ENCODE measurements at places on chromosomes 6 and 20.

DNA sequence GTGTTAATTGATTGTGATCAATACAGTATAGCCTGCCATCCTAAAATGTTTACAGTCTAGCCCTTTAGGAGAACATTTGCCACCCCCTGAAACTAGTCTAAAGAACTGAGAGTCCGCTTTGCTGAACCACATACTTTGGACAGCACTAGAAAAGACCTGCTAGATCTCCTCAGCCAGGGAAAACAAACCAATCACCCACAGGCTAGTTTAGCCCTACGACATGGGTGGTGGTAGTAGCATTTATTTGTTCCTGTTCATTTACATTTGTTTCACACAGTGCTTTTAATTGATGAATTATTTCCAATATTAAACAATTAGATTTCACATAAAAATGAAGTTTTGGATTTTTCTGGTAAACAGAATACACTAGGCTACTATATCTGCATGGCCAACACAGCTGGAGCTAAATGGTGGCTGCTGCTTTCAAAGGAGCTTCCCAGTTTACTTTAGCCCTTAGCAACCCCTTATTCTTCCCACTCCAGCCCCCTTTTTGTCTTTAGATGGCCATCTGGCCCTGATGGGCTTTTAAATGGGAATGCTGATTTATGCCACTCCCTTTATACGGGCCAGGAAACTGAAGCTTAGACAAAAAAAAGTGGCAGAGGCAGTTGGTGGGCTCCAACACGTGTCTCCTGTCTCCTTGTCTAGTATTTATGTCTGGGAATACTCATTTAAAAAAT lies 72.4 kb downstream of the ADGRG6 start:
- no peak for DNase-seq

- DNase-seq = no peak
These were observed 28.7 kb upstream of the KIAA1586 start for GRCh38 chr6:57017841-57018240.

- DNase-seq = peak; percentile 45
These were observed 64.5 kb downstream of the JAG1 start for GRCh38 chr20:10609276-10609675.

DNA sequence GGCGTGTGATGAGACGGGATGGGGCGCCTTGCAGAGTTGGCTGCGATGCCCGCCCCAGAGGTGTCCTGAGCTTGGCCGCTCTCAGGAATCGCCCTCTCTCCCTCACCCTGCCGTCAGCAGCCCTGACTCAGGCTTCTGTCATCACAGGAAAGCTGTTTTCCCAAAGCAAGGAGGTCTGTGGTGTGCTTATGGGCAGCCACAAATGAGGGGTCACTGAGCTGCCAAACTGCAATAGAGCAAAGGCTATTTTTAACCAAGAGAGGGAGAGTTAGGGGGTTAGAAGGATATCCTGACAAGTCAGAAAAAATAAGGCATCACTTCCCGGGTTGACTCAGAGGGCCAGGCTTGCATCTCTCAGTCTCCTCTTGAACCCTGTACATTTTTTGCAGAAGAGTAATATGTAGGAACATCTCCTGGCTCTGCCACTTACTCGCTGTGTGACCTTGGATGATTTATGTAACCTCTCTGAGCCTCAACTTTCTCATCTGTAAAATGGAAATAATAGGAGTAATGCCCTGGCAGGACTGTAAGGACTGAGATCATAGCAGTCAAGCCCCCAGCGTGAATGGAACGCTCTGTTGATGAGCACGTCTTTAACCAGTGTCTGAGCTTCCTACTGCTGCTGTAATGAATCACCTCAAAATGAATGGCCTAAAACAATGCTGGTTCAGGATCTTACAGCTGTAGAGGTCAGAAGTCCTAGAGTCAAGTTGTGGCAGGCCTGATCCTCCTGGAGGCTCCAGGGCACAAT lies 181.9 kb downstream of the NFATC2 start:
- DNase-seq = peak; percentile 100

- no peak for DNase-seq
These were observed 17.4 kb upstream of the AKAP7 start for GRCh38 chr6:131117878-131118277.

DNA sequence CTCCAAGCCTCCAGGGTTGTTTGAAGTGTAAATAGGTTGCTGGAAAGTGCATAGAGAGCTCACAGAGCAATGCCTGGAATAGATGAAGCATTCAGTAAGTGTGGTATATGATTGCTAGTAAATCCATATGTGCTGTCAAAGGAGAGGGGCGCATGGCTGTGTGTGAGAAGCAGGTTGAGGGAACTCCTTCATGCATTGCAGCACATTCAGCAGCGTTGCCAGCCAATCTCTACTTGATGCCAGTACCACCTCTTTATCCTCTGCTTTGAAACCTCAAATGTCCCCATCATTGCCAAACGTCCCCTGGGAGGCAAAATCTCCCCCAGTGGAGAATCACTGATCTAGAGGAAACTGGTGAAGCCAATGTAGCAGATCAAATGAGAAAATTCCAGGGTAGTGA lies 82.7 kb upstream of the RALGAPA2 start:
- DNase-seq = no peak

DNA sequence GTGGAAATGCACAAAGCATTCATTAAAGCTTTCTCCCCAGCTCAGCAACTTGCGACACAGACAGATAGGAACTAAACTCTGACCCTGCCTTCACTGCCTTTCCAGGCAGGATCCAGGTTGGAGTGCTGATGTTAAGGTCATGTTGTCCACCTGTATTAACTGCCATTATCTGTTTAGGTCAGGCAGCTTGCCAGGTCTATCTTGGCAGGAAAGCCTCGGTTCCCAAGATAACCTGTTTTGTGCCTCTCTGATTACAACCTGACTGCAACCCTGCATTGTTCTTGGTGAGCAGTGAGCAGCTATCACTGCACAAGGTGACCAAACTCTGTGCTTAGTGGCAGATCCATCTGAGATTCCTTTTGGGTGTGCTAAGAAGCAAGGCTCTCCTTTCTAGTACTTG lies 23.2 kb upstream of the ELOVL2 start:
- DNase-seq = no peak

DNA sequence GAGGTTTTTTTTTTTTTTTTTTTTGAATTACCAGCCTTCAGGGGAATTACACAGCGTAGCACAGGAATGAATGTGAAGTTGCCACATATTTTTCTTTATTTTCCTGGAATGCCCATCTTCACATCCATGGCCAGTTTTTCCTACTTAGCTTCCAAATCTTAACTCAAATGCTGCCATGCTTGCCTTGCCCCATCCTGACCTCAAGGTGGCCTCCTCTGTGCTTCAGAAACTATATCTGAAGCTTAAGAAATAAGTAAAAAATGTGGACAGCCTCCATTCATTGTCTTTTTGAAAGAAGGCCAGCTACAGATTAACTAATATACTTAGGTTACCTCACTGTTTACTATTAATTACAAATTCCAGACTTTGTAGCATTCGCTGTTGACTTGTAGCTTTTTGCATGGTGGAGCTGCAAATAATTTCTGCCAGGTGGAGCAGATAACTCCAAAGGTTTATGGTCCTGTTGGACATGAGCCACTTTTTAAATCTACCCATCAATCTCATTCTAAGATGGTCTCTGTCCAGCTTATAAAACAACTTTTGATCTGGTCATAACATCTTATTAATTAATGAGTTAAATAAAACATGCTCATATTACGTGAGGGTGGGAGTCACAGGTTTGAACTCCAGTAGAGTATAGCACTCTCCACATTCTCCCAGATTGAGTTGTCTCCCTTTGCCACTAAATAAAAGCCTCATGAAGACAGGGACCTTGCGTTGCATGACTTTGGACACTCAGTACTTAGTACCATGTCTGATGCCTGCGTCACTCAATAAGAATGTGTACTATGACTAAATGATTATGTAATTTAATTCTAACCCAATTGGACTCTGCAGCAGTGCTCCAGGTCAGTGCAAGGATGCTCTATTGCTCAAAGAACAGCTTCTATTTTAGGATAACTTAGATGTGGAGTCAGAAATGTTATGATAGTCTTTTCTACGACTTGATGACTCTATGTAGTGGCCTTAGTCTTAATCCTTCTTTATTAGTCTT lies 678.6 kb upstream of the CITED2 start:
- DNase-seq = peak; percentile 58

DNA sequence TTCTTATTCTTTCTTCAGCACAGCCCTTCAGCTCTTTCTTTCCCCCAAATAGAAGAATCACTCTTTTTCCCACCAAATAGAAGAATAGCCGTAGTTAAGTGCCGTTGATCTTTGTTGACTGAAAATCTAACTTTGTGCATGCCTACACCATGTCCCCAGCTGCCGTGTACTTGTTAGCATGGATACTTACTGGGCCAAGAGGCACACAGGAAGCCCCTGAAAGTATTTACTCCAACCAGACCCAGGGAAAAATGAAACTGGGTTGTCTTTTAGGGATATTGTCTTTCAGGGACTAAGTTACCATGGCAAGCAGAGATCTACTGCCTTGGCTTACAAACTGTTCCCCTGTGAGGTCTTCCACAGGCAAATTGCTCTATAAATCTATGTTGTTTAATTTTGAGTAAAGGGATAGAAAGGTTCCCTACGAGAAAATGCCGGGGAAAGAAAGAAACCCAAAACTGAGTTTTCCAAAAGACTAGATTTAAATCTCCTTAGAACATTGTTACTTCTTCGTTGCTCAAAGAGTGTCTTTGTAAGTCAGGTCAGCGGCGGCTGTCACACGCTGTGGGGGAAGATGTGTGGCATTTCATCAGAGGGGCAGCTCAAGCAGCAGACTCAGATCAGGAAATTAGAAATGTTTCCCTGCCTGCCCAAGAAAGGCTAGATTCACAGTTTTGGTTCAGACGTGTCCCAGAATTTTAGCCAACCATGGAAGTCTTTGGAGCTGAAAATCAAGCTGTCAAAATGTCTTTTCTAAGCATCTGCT lies 188.2 kb upstream of the PRND start:
- peak; percentile 56 for DNase-seq

DNA sequence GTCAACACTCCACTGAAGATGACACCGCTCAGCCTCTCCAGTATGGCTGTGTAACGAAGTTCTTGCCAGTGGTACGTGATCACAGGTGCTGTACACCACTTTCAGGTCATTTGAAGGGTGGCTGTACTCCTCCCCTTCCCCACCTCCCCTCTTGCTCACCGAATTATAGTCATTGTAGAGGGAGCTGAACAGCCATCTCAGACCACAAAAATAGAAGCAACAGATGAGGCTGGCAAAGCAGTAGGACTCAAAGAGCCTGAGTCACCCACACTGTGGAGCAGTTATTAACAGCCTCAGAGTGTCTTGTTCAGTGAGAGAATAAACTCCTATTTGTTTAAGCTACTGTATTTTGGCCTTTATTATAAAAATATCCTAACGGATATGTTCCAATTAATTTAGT lies 192.5 kb upstream of the MCHR2 start:
- peak; percentile 53 for DNase-seq

- no peak for DNase-seq
These were observed 183.8 kb downstream of the PTPRK start for GRCh38 chr6:128336436-128337095.

DNA sequence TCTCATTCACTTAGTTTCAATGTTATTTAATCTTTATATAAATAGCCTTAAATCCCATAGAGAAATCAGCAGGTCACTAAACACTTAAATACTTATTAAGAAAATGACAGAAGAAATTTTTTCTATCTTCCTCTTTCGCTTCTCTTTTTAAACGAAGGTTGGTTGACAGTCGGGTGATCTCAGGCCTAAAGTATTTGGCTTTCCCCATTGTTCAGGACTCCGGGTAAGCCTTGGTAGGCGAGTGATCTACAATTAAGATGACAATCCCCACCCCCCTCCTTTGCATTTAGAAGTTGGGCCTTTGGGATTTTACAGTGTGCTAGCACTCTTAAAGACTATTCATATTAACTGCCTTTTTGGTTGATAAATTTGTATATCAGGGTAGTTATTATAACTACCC lies 19.7 kb upstream of the UTRN start:
- peak; percentile 86 for DNase-seq

- DNase-seq = no peak
These were observed 251.6 kb downstream of the ERMARD start for GRCh38 chr6:170003027-170003426.

DNA sequence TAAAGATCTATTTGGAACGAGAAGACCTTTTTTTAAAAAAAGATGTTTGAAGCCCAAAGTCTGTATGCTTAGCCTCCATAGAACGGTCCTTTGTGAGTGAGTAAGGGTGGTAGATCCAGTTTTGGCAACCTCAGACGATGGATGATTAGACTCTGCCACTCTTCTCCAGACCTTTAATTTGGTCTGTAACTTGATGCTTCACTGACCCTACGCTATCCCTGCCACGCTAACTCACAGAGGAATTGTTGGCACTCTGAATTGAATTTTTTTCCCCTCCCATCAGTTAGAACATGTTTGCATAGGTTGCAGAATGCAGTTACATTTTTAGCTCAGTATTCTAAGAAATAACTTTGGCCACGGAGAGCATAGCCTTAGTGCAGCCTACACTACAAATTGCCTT lies 15.8 kb upstream of the DEK start:
- DNase-seq = peak; percentile 11

GRCh38 chr6:97508646-97509045 lies 225.6 kb upstream of the MMS22L start:
- no peak for DNase-seq

- no peak for DNase-seq
These were observed 141.3 kb downstream of the ADGRB3 start for GRCh38 chr6:68776354-68776753.

GRCh38 chr6:108453601-108454185 lies 107.0 kb upstream of the FOXO3 start:
- peak; percentile 52 for DNase-seq

DNA sequence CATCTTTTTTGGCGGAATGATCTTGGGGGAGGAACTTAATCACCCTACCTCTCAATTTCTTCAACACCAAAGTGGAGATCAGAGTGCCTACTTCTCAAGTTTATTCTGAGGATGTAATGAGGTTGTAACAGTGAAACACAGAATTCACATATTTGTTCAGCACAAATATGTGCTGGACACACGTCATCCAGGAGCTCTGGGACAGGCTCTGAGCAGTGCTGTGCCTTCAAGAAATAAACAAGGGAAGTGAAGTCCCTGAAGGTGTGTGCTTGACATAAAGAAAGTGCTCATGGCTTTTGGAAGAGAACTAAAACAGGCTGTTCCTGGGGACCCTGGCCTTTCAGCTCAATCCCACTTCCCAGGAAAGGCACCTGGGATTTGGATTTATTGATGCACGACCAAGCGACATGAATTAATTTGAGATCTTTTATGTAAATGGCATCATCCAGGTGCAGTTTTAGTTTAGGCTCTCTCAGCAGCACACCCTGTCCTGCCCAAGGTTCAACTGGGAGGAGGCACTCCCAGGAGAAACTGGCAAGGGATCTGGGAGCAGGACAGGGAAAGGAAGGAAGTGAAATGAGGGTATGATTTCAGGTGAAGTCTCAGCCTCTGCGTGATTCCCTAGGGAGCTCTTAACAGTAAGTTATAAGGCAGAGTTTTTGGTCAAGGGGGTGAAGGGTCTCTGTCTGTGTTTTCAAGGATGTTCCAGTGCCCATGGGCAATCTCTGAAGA lies 211.0 kb downstream of the FOXA2 start:
- no peak for DNase-seq

- DNase-seq = peak; percentile 26
These were observed 112.0 kb upstream of the CARMIL1 start for GRCh38 chr6:25166955-25167748.

Data from RPMI7951 (cell line).